CD4-positive, alpha-beta T cell treated with Interleukin-17A for 1 hour (primary cell): ENCODE measurements at places on chromosomes 16 and 17.

- DNase-seq, result peak; percentile 53
Observed at GRCh38 chr17:49557312-49558024, 18.2 kb upstream of the NXPH3 start.

DNA sequence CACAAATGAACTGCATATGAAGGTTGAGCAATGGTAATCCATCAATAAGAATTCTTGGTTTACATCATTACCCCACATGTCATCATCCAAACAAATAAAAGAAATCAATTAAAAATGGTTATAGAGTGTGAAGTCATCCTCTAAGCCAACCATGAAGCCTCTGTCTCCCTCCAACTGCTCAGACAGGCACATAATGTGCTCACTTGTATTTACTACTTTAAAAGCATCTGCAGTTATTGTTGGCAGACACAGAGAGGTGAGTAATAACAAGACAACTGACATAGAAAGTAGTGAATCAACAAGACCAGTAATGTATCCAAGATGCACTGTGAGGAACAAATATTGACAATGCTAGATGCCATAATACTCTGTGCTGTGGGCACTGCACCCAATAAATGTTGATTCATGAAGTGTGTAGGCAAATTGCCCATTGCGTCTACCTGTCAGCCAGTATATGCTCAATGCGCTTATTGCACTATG lies 20.0 kb downstream of the ADAMTS18 start:
- no peak for DNase-seq

DNA sequence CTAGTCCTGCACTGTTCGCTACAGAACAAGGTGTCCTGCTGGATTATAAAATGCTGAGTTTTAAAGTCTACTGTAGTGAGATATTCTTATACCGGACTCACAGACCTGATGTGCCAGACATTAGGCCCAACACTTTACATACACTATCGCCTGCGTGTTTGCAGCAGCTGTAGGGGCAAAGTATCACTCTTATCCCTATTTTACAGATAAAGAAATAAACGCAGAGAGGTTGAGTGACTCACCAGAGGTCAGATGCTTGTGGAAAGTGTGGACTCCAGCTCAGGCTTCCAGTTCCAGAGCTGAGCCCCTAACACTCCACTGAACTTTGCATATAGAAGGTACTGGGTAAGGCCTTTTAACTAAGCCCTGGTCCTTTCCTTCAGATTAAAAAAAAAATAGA lies 47.4 kb downstream of the PLXDC1 start:
- no peak for DNase-seq

GRCh38 chr16:75197522-75198134 lies 9.3 kb downstream of the CTRB2 start:
- DNase-seq, result no peak

DNA sequence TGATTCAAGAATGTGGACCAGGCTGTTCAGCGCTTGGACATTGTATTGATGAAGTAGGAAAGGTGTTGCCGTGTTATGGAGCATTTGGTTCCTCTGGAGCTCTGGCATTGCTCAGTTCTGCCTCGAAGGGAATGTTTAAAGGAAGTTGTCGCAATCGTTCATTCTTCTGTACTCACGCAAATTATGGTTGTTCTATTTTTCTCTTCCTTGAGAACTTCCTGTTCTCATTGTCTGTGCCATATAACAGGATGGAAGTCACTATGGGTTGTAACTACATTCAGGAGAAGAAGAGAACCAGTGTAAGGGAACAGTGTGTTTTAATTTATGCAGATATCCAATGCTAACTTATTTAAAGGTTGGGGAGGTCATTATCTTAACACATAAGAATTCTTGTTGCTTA lies 13.0 kb downstream of the PCTP start:
- no peak for DNase-seq
